ENCODE measurements at places on chromosomes 6 and 20.

DNA sequence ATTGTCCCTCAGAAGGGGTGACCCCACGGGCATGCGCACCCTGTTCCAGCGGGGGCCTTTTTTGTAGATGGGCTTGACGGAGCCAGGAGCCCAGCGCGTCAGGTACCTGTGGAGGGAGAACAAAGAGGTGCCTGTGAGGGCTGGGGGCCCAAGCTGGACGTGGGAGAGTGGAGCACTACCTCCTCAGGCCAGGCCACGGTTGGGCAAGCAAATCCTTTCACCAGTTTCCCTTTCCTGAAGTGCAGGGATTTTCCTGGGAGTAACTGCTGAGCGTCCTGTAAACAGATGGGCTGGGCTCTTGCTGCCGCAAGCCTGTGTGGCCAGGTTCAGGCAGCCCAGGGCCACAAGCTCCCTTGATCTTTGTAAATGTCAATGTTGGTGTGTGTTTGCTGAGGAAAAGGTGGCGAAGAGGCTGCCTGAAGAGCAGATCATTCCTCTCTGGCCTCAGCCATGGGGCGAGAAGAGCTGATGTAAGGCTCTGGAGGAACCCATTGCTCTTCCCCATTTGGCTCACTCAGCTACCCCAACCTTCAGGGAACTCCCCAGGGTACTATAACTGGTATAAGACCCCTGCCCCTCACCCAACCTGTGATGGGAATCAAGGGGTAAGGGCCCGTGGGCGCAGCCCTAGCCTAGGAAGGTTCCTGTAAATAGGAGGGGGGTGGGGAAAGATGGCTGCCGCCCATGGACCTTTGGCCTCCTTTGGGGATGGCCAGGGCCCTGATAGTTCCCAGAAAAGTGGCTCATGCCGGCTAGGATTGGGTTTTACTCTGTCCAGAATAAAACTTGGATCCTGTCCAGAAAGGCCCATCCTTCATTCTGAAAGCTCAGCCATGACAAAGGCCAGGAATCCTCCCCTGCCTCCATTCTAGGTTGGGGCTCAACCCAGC lies 15.5 kb downstream of the MRPS18A start:
- DNase-seq: no peak

DNA sequence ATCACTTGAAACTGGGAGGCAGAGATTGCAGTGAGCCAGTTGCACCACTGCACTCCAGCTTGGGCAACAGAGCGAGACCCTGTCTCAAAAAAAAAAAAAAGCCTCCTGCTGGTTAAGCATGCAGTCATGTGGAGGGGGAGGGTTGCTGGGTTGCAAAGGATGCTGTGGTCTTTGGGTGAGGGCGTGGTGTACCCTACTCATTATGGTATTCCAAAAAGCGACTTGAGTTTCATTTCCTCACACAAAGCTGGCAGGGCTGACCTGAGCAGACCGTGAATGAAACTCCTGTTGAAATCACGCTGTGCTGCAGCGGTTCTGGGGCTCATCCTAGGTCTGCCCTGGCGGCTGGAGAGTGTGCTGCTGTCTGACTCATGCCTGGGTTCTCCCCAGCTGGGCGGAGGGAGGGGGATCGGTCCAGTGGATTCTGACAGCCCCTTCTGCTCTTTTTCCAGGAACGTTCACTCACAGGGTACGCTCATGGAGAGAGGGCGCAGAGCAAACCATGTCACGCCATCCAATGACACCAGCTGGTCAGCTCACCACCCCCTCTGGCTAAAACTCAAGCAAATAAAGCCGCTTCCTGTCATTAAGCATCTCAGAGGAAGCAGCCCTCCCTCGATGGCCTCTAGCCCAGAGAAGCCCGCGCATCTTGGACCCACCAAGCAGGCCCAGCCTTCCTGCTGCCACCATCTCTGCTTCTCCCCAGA lies 166.2 kb downstream of the SCML4 start:
- no peak for DNase-seq

DNA sequence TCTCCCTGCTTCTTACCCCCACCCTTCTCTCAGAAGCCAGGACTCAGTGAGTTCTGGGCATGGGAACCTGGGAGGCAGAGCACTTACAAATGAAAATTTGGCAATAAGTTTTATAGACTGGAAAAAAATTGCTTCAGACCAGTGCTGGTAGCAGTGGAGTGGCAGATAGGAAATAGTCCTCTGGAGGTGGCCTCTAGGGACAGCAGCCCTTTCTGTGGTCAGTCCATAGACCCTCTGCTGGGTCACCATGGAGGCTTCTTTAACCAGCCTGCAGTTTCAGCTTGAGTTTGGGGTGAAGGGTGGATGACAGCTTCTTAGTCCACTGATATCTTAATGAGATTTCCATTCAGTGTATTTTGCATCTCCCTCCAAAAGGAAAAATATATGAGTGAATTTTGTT lies 179.1 kb downstream of the ARID1B start:
- no peak for DNase-seq

DNA sequence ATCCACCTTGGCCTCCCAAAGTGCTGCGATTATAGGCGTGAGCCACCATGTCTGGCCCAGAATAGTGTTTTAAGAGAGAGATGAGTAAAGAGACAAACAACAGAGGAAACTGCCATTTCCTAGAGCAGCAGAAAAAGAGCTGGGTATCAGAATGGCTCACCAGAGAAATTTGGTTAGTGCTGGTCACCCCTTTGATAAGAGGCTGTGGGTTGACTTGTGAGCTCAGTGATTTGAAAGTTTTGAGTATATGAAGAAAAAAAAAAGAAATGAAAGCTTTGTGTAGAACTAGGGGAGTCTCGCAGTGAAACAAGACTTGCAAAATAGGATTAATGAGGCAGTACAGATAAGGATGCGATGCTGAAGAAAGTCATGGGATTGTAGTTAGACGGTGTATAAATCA lies 29.6 kb downstream of the MGME1 start:
- DNase-seq: no peak

DNA sequence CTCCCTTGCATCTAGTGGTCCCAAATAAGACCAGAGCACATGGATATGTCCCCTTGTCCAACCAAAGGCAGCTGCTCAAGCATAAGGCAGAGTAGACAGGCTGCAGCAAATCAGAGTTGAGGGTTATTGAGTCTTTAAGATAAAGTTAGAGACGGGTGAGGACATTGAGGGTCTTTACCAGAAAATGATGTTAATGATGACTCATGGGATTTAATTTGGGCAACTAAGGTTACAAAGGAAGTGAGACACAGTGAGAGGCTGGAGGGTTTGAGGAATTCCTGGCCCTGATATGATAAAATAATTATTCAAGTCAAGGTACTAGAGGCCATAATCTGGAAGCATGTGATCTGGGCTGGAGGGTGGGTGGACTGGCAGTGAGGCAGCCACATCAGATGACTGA lies 133.6 kb downstream of the ALDH8A1 start:
- no peak for DNase-seq

DNA sequence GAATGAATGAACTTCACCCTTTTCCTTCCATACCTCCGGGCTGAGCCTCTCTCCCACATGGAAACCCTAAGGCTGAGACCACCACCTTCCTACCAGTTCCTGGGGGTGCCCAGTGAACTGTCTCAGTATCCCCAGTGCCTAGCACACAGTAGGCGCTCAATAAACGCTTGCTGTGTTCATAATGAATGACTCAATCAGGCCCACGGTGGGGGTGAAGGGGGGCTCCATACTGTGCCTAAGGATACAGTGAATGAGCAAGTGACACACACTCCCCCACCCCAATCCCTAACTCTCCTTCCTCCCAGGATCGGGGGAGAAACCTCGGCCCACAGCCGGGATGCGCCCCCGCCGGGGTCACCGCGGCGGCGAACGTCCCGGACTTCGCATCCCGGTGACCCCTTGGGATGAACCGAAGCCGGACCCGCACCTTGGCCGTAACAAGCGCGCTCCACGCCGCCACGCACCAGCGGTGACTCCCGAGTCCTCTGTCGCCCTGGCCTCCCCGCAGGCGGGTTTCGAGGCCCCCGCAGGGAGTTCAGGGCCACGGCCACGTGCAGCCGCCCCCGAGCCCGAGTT lies 592 bp downstream of the KCNG1 start:
- no peak for DNase-seq

GRCh38 chr6:76885861-76886301 lies 577.4 kb downstream of the HTR1B start:
- DNase-seq: no peak

- no peak for DNase-seq
Observed at GRCh38 chr6:121439926-121440325, 4.5 kb downstream of the GJA1 start.

- no peak for DNase-seq
Observed at GRCh38 chr6:170091000-170091638, 199.8 kb downstream of the DLL1 start.

GRCh38 chr6:88378639-88379038 lies 212.5 kb upstream of the CNR1 start:
- DNase-seq: no peak

GRCh38 chr6:38234934-38235682 lies 404.6 kb downstream of the BTBD9 start:
- no peak for DNase-seq

DNA sequence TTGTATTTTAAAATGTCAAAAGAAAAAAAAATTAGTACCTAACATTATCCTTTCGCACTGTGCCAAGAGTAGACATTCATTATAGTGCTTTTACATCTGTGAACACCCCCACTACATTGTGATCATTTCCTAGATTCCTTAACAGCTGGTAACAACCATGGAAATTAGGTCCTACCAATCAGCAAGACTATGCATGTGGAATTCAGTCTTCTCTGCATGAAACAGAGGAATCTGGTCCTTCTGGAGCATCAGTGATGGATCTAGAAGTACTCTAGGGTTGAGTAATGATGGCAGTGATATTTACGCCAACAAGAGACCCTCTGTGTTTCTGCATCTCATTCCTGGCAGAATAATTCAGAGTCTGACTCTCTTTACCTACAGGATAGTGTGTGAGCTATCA lies 9.4 kb downstream of the OR12D1 start:
- DNase-seq: no peak

- peak; percentile 38 for DNase-seq
Observed at GRCh38 chr6:26536571-26537159, 1.5 kb upstream of the HMGN4 start.

DNA sequence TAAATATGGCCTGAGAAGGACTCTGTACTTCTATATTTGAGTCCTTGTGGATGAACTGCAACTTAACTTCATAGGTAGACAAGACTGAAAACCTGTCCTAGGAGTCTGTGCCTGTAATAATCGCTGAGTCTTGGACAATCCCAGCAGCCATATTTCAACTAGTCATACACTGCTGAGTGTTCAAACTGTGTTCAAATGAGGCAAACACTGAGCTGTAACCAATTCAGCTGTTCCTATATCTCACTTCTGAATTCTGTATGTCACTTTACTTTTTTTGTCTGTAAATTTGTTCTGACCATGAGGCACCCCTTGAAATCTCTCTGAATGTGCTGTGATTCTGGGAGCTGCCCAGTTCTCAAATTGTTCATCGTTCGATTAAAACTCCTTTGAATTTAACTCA lies 72.4 kb downstream of the FOXF2 start:
- DNase-seq: no peak

DNA sequence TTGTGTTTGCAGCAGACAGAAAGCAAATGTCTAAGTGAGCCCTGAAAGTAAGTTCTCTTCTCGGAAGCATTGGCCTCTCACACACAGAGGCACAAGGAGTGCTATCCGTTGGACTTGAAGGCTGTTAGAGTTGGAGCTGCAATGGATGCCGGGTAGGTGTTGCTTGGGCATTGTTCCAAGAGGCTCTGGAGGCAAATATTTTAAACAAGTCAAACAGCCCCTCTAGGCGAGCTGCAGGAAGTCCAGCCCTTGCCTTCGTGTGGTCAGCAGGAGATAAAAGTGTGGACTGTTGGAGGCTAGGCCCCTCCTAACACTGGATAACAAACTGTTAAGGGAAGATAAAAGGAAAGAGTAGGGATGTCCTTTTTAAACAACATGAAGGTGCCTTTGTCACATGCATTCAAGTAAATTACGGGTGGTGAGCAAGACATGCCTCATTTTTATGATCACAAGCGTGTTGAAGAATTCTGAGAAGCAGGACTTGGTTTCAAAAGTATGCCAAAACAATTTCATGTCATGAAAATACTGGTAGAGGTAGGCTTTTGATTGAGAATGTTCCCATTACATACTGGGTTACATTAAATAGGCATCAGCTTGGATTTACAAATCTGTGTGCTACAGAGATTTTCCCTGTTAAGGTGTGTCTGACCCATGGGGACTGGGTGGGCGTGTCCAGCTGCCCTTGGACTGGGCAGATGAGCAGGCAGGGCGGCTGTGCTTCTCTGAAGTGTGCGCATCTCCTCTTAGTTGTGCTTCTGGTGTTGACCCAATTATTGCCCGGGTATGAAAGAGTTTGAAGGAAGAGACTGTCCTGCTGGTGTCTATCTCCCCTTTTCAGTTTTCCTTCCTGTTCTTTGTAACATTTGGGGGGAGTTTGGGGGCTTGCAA lies 57.5 kb downstream of the RREB1 start:
- no peak for DNase-seq

GRCh38 chr6:100904316-100904715 lies 23.2 kb upstream of the ASCC3 start:
- no peak for DNase-seq

GRCh38 chr20:23230766-23231385 lies 119.7 kb upstream of the NXT1 start:
- DNase-seq: no peak

DNA sequence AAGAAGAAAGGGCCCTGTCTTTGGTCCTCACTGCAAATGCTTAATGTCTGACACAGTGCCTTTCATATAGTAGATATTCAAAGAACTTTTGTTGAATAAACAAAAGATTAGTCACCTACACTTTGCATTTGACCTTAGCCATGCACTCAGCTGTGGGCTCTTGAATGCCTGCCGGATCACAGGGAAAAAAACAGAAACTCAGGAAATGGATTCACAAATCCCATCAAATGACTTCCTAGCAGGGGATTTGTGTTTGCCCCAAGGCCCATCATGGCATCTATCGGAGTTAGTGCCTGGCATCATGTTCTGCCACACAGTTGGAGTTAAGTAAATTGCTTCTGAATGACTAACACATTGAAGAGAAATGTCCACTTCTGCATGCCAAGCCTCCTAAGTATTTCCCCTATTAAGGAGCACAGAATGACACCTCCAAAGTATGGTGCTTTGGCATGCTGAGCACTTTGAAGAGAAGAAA lies 72.3 kb upstream of the DST start:
- DNase-seq: no peak

DNA sequence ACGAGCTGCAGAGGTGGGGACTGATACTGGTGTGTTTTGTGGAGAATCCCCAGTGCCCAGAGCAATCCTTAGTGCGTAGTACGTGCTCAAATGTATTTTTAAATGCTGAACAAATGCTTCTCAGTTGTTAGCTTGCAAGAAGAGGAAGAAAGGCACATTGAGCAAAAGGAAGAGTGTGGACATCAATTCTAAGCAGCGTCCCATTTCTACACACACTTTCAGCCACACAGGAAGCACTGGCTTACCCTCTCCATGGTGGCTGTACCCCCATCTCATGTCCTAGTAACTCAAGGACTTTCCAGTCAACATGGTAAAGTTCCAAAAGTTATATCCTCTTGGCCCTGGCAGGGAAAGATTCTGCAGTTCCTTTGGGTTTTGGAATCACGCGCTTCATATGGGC lies 98.8 kb upstream of the NXT1 start:
- no peak for DNase-seq

- no peak for DNase-seq
Observed at GRCh38 chr6:52189974-52190373, 3.8 kb downstream of the IL17A start.

- peak; percentile 76 for DNase-seq
Observed at GRCh38 chr6:33425668-33426577, 6.1 kb downstream of the SYNGAP1 start.

- no peak for DNase-seq
Observed at GRCh38 chr6:96789871-96790270, 47.4 kb downstream of the GPR63 start.

Data from GDM1 (cell line).